ENCODE measurements at places on chromosomes 2 and 18.
A peak's percentile ranks its signal among the peaks of the same experiment; 100 is the strongest.

GRCh38 chr18:27728659-27729058, 448.3 kb downstream of the CDH2 start:
- no peak for DNase-seq

DNA sequence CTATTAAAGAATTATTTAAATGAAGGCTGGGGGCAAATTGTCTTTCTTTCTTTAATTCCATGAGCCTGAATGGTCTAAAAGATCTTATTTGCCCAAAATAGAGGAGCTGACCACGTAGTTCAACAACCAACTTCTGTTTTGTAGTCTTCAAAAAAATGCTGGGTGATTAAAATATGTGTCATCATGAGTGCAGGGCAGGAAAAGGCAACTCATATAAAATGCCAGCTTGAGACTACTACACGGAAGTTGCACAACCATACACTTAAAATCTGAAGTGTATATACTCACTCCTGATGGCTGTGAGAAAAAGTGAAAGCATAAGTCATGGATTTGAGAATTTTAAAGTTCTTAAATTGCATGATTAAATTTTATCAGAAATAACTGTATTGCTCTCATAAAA, 210.9 kb downstream of the DYM start:
- peak; percentile 71 for DNase-seq

- no peak for DNase-seq
Observed at GRCh38 chr2:141523199-141523598, 607.6 kb downstream of the LRP1B start.

DNA sequence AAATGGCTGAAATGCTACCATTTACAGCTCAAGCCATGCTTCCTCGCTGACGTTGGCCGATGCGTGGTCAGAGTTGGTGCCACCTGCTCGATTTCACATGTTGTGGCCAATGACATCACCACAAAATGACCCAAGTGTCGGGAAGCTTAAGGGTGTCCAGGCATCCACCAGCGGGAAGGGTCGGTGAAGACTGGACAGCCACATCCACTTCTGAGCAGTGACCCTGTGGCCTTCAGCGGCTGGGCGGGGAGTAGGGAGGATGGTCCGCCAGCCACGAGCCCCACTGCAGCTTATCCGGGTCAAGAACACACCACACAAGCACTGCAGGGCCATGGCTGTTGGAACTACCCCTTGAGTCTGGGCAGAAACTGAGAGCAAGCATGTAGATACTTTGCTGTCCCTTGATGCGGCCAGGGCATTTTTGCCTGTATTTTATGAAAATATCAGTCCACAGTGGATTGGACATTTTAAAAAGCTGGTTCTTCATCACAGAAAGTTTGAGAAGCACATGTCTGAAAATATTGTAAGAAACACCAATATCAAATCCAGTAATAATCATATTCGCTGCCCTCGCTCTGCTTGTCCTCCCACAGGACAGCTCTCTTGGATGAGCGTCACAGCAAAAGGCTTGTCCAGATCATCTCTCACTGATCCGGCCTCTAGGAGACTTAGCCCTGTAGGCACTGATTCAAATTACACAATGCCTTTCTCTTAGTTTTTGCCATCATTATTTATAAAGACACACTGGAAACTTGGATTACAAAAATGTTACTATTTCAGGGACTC, 174.0 kb downstream of the TWIST2 start:
- DNase-seq, result no peak

DNA sequence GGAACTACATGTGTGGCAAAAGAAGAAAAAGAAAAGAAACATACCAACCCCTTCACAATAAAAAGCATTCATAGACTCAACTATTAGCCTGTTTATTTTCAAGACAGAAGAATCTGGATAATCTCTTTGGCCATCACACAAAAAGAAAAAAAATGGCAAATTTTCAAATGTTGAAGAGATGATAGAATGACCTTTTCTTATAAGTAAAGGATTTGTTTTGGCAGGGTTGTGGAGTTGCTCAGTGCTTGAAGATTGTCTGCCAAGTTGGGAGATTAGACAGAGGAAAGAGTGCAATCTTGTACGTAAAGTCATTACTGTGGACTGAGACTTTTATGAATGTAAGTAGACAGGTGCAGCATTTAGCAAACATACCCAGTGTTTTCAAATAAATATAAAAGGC, 18.5 kb upstream of the FAM171B start:
- no peak for DNase-seq

DNA sequence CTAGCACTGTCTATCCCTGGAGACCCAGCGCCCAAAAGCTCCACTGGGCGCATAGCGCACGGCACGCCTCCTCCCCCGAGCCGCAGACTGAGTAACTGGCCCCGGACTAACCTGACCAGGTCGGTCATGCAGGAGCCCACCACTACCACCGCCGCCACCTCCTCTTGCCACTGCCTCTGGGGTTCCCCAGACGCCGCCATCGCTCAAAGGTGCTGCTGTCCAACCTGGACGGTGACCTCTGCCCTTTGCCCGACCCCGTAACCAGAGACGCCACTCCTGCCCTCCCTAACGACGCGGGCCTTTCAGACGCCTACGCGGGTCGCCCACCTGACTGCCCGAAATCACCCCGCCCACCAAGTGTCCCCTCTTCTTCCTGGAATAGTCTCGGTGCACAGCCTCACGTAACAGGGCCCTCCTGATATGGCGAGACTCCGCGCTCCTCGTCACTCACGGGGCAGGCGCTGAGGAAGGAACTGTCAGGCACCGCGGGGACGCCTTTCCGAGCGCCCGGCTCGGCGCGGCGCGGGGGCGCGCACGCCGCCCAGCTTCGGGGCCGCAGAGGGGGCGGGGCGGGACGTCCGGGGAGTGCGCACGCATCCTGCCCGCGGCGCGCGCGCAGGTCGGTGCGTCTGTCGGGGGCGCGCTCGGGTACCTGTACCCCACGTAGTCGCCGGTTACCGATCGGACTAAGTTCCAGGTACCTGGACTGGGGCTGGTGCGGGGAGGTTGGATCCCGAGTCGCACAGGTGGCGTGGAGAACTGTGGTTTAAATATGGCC, at the start of the genes BABAM2 and RBKS:
TSS of gene BABAM2 (plus strand) at position 584 of the 778 bp plus-strand sequence. CDS start 3,828 bp downstream, outside the sequence.
TSS of gene RBKS (minus strand) at position 242 of the 778 bp plus-strand sequence. CDS start at position 200, 42 bp downstream.
- peak; percentile 87 for DNase-seq

DNA sequence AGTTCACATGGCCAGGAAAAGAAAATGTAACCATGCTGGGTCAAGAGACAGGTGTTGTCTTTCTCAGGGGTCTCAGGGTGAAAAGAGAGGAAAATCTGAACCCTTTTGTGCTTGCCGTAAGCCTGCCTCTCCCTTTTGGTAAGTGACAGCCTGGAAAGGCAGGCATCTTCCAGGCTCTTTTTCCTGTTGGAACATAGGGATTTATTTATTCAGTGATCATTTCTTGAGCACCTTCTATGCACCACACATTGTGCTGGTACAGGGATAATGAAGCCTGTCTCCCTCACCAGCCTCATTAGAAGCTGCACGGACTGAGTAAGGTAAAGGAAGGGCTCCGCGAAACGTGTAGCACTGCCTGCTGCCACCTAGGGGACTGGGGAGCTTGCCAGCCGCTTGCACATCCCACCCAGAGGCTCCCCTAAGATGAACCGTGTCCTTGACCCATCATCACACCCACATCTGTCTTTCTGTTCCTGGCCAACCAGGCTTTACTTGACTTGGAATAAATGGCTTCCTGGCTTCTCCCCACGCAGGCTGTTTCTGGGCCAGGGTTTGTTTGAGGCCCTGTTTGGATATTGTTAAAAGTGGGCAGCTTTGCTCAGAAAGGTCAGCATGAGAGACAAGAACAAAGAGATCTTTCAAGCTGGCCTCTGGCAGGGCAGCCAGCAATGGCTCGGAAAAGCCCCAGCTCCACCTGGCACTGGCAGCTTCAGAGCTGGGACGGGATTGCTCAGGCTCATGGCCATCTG, 73.3 kb upstream of the MCFD2 start:
- DNase-seq, result no peak

GRCh38 chr2:214774108-214774507, 35.4 kb downstream of the BARD1 start:
- DNase-seq, result peak; percentile 17

GRCh38 chr18:23053776-23054457, 81.4 kb upstream of the CABLES1 start:
- peak; percentile 47 for DNase-seq

DNA sequence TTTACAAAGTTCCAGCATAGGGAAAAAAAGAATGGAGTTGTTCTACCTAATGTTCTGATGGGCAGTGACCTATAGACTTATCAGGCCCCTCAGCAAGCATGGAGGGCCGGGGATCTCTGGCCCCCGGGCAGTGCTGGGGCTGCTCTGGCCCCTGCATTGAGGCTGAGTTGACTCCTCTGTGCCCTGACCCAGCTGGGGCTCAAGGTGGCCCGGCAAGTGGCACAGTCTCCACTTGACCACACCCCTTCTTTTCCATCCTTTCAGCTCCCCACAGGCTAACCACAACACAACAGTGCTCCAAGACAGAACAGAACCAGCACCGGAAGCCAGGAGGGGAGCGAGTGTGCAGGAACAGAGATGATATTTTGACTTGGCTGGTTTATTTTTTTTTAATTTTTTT, 19.9 kb downstream of the TOGARAM2 start:
- DNase-seq, result no peak

DNA sequence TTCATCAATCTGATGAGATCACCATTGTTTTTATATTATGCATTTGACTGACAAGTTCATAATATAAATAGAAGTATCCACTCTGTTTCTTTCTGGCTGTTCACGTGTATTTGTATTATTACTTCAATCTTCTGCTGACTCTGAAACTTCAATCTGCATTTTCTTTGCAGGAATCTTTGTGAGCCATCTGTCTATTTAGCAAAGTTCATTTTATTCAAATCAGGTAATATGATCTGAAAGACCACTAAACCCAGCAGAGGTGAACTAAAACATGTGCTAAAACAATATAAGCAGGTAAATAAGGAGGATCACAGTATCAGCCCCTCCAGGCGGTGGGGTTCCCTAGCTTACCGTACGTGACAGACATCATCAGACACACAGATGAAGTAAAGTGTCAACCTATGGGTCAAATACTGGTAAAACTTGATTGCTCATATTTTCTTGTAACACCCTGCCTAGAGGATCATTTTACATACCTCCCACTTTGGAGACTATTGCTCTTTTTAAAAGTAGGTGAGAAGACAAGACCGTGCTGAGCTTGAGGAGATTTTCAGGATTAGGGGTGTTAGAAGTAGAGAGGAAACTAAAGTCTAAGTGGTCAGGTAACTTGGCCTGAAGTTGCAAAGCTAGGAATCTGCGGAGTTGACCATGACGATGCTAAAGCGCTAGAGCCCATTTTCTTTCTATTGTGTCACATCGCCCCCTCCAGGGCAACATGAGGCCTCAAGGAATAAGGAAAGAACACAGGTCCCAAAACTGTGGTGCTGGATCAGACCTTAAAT, 9.0 kb downstream of the DTNB start:
- peak; percentile 56 for DNase-seq

DNA sequence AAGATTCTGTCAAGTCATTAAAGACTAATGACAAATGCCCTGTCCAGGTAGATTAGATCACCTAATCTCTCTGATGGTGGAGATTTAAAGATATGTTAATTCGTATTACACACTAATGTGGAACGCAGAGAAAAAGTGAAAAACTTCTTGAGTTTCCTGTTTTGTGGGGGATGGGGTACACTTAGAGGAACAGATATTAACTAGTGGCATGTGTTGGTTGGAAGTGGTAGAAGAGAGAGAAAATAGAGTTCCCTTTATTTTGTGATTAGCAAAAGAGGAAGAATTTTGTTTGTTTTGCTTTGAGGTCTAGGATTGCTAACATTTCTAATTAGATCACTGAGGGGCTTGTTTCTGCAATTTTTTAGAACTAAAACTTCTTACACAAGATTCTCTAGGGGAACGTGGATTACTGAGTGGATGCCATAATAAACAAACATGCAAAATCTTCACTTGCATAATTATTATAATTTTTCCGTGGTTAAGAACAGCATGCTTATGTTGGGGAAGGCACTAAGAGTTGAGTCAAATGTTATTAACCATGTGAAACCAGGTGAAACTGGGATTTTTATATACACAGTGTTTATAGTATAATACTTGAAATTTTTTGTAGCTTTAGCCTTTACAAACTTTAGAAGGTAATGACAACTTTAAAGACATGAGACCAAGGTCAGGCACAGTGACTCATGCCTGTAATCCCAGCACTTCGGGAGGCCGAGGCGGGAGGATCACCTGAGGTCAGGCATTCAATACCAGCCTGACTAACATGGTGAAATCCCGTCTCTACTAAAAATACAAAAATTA, 97.4 kb upstream of the STK17B start:
- DNase-seq, result no peak

DNA sequence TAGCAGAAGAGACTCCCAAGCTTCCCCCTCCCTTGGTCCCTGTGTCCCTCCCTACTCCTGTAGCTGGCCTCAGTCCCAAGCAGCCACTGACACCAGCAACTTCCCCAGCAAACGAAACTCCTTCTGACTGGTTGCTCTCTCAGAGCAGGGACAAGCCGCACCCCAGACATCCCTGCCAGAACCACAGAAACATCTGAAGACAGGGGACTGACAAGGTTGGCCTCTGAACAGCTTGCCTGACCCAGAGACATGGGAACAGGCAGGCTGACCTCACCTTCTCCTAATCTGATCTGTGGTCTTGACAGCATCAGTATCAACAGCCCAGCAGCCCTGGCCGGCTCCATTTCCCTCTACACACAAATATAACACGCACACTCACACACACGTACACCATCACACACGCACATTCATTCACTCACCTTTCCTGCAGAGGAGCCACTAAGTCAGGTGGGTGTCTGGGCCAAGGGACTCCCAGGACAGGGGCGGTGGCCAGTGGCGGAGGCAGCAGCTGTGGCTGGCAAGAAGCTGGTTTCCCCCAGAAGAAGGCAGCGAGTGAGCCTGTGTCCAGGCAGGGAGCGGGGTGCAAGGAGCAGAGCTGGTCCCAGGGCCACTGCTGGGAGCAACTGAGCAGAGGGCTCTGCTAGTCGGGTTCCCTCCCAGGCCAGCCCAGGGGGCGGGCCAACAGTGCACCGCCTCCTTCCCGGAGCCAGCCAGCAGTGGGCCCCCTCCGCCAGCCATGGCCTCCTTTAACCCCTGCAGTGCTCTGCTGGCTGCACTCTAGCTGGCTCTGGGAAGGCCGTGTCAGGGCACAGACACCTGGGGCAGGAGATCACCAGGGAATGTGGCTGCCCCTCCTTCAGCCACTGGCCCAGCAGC, 59.1 kb downstream of the TNS1 start:
- DNase-seq, result peak; percentile 71

GRCh38 chr2:25032901-25033300, 9.0 kb upstream of the EFR3B start:
- no peak for DNase-seq

GRCh38 chr2:162143969-162144368, 8.1 kb downstream of the GCG start:
- no peak for DNase-seq

DNA sequence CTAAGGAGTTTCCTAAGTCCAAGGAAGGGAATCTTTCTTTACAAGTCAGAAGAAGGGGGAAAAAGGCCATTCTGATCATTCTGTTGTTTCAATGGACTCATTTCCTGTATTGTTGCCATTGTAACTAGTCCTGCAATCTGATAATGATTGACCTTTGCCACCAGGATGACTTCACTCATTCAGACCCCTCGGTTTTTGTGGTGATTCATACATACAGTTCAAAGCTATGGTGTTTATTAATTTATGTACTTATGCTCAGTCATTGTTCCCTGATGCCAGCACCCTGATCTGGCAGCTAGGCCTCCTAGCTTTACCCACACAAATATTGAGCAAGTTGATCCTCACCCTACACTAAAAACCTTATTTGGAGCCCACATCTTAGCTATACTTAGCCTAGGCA, 57.6 kb upstream of the ZNF519 start:
- peak; percentile 6 for DNase-seq
